ENCODE measurements at places on chromosomes 2 and 18. TPM values are rescaled to one million over a fixed set of nuclear protein-coding genes. Genes with fewer than 3 reads are reported as not detected.
A peak's percentile ranks its signal among the peaks of the same experiment; 100 is the strongest.

GRCh38 chr2:109020217-109020637, 31.2 kb upstream of the EDAR start:
- H3K27ac ChIP-seq = no peak overlapping the region
- H3K4me3 ChIP-seq = no peak overlapping the region
- H3K27me3 ChIP-seq = no peaks in the 10 kb centered on the region
- H3K36me3 ChIP-seq = no peaks in the 10 kb centered on the region

- H3K36me3 ChIP-seq = peaks cover 51% of the 10 kb centered on the region
- H3K27ac ChIP-seq = no peak overlapping the region
- no peak for DNase-seq
- no peak overlapping the region for H3K4me3 ChIP-seq
- H3K4me1 ChIP-seq = peaks cover 88% of the 10 kb centered on the region
Measured at GRCh38 chr2:74844752-74845151, 10.8 kb downstream of the HK2 start.

- DNase-seq = no peak
- no peaks in the 10 kb centered on the region for H3K4me1 ChIP-seq
- no peak overlapping the region for H3K27ac ChIP-seq
Measured at GRCh38 chr2:52686935-52687334, 1080.7 kb upstream of the CHAC2 start.

- H3K27me3 ChIP-seq = no peaks in the 10 kb centered on the region
- peak overlapping the region; percentile 80 for H3K27ac ChIP-seq
- H3K4me1 ChIP-seq = peaks cover 21% of the 10 kb centered on the region
- peak; percentile 59 for DNase-seq
- H3K4me3 ChIP-seq = peak overlapping the region; percentile 87
Measured at GRCh38 chr2:176001281-176001915, 669 bp downstream of the LNPK start.

- no peaks in the 10 kb centered on the region for H3K36me3 ChIP-seq
- no peak overlapping the region for H3K27ac ChIP-seq
- no peaks in the 10 kb centered on the region for H3K4me1 ChIP-seq
- no peak for DNase-seq
Measured at GRCh38 chr2:118667964-118668363, 179.5 kb downstream of the EN1 start.

GRCh38 chr2:105541189-105542050, 142.6 kb upstream of the FHL2 start:
- DNase-seq = no peak
- no peak overlapping the region for H3K4me3 ChIP-seq
- H3K36me3 ChIP-seq = no peaks in the 10 kb centered on the region
- H3K27me3 ChIP-seq = peaks cover 7% of the 10 kb centered on the region

GRCh38 chr18:13500227-13500865, 226.0 kb downstream of the FAM210A start:
- H3K27ac ChIP-seq = no peak overlapping the region
- H3K36me3 ChIP-seq = peaks cover 36% of the 10 kb centered on the region
- DNase-seq = no peak
- H3K4me3 ChIP-seq = no peak overlapping the region
- no peaks in the 10 kb centered on the region for H3K27me3 ChIP-seq
- peaks cover 37% of the 10 kb centered on the region for H3K4me1 ChIP-seq

- no peak overlapping the region for H3K27ac ChIP-seq
- no peaks in the 10 kb centered on the region for H3K36me3 ChIP-seq
- DNase-seq = no peak
- peaks cover under 1% of the 10 kb centered on the region for H3K4me1 ChIP-seq
Measured at GRCh38 chr2:222796413-222797103, 64.3 kb upstream of the ACSL3 start.

DNA sequence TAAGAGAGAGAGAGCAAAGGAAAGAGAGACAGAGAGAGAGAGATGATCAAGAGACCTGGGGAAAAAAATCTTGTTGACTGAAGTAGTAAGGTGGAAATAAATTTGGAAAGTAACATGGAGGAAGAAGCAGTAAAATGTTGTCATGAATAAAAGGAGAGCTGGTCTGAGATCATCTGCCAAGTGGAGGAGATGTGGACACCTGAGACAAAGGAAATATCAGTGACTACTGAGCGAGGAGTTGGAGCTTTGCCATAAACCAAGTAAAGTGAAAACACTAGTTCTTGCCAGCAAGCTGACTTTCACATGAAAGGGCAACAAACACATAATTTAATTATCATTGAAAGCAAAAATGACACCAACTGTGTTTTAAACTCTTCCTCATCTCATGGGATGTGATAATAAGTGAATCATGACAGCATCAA, 49.0 kb upstream of the DSG1 start:
- H3K27me3 ChIP-seq = no peaks in the 10 kb centered on the region
- H3K36me3 ChIP-seq = no peaks in the 10 kb centered on the region
- DNase-seq = no peak

DNA sequence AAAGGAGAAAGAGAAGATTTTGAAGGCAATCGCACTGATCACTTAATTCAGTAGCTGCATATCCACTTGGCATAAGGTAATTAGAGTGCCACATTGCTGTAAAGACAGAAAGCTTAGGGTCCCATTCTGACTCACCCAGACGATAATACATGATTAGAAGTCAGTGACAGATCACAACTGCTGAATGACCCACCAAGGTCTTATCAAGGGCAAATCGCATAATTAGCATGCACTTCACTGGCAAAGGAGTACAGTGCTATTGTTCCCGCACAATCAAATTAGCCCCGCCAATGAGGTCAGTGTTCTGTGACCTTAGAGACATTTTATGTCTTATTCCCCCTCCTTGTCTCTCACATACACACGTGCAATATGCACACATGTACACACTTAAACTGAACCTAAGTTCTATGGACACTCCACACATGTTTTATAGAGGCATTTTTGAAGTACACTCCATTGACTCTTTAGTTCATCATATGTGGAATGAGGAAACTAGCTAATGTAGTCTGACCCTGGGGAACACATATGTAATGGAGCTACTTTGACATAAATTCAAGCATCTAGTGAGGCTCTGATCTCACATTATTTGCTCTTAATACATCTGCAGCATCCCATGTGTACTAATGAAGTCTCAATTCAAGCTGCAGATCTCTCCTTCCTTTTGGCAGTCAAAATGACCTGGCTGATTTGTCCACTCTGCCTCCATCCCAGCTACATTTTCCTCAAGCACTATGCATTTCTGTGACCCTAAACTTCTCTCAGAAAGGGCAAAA, 673.8 kb upstream of the FANCL start:
- H3K27ac ChIP-seq = no peak overlapping the region
- no peaks in the 10 kb centered on the region for H3K27me3 ChIP-seq
- DNase-seq = no peak
- no peaks in the 10 kb centered on the region for H3K4me1 ChIP-seq

Gene SCTR
- total RNA-seq = not detected

- peaks cover 44% of the 10 kb centered on the region for H3K4me1 ChIP-seq
- H3K4me3 ChIP-seq = peak overlapping the region; percentile 63
- H3K27me3 ChIP-seq = no peaks in the 10 kb centered on the region
- peaks cover 3% of the 10 kb centered on the region for H3K36me3 ChIP-seq
Measured at GRCh38 chr2:64325477-64325851, 128.5 kb upstream of the LGALSL start.

DNA sequence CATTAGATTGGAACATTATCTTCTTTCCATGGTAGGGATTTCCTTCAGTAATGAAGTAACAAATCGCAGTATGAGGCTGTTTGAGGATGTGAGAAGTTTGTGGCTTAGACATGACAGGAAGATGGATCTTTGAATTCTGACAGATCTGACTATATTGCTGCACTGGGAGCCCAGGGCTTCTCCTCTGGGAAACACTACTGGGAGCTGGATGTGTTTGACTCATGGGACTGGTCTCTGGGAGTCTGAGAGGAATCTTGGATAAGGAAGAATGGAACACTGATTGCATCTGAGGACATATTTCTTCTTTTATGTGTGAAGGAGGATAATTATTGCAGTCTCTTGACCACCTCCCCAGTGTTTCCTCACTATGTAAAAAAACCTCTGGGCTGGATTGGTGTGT, 77.2 kb upstream of the ST6GAL2 start:
- no peak overlapping the region for H3K4me3 ChIP-seq
- DNase-seq = no peak
- peaks cover 7% of the 10 kb centered on the region for H3K27me3 ChIP-seq

- DNase-seq = no peak
- H3K27ac ChIP-seq = peak overlapping the region; percentile 13
- H3K4me3 ChIP-seq = no peak overlapping the region
- H3K4me1 ChIP-seq = peaks cover 8% of the 10 kb centered on the region
Measured at GRCh38 chr2:174450021-174450816, 36.6 kb downstream of the GPR155 start.

DNA sequence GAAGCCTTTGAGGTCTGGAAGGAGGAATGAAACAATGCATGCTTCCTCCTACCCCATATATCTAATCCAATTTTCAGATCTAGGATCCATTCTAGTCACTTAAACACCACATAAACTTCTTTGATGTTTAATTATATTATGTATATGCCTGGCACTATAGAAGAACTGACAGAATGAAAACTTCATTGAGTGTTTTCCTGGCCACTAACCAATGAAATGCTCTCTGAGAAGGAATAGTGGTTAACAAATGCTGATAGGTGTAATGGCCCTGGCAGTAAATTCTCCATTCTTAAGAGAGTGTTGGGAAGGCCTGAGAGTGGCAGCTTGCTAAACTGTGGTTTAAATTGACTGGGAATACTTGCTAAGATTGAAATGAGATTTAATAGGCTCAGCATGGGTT, 710.0 kb downstream of the LRRTM4 start:
- H3K4me1 ChIP-seq = no peaks in the 10 kb centered on the region
- DNase-seq = no peak
- H3K27me3 ChIP-seq = no peaks in the 10 kb centered on the region
- H3K36me3 ChIP-seq = no peaks in the 10 kb centered on the region
- H3K27ac ChIP-seq = no peak overlapping the region
- H3K4me3 ChIP-seq = no peak overlapping the region

GRCh38 chr18:63701952-63702351, 808 bp upstream of the SERPINB11 start:
- peaks cover 11% of the 10 kb centered on the region for H3K27me3 ChIP-seq
- H3K4me1 ChIP-seq = no peaks in the 10 kb centered on the region
- H3K4me3 ChIP-seq = no peak overlapping the region
- H3K36me3 ChIP-seq = no peaks in the 10 kb centered on the region

DNA sequence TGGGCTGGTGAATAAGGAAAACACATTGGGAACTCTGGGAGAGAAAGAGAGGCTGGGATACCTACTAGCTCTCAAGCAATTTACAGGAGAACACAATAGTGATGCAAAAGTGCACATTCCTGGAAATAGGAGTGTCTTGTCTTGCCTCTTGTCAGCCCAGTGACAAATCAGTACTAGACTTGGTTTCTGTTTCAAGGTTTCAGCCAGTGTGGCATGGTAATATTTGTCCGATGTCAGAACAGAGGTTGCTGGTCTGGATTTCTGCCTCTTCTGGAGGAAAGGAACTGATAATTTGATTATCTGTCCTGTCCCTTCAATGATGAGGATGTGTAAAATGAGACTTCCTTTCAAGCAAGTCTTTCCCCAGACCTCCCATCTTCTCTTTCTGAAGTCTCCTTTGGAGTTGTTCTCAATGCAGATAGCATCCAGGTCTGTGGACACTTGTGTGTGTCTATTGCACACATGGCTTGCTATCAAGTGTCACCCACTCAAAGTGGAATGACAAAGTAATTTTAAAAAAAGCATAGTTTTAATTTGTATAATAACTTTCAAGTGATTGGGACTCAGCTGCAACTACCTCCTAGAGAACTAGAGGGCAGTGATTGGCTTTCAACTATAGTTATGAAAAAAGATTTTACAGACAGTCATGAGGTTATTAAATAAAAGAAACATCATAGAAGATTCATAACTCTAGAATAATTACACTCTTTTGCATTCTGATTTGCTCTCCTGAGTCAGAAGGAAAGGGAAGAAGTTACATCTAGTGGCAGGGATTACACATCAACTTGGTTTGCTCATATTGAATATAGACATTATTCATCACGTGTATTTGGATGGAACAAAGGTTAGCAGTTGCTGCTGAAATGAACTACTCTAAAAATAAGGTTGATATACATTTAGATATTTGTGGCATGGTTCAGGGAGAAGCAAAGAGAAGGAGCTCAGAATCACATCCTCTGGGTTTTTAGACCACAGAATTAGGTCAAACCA, 4.5 kb downstream of the GPR39 start:
- no peak overlapping the region for H3K27ac ChIP-seq
- peaks cover 19% of the 10 kb centered on the region for H3K27me3 ChIP-seq
- no peaks in the 10 kb centered on the region for H3K4me1 ChIP-seq

Gene BOK
- 0.08 TPM for total RNA-seq

DNA sequence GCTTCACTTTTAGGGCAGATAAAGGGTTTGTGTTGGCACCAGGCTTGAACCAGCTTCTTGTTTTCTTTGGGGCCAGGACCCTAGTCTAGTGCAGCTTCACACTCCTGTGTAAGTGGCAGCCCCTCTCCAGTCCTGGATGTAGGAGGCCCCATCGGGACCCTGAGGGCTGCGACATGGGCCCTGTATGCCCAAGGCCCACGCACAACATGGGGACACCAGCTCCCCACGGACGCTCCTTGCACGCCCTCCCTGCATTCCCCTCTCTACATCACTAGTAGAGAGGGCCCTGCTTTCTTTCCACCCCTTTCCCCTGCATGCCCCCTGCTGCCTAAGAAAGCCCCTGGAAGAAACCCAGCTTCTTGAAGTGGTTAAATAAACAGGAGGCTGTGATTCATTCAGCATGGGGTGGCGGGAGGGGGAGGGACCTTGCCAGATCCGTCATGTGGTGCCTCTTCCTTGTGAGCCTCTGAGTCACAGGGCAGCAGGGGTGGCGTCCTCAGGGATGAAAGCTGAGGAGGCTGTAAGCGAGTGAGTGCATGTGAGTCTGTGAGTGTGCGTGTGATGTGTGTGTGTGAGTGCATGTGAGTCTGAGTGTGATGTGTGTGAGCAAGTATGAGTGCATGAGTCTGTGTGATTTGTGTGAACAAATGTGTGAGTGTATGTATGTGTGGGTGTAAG, 42.5 kb downstream of the COPS8 start:
- H3K4me1 ChIP-seq = no peaks in the 10 kb centered on the region
- no peak overlapping the region for H3K27ac ChIP-seq
- peak; percentile 51 for DNase-seq
- no peak overlapping the region for H3K4me3 ChIP-seq

DNA sequence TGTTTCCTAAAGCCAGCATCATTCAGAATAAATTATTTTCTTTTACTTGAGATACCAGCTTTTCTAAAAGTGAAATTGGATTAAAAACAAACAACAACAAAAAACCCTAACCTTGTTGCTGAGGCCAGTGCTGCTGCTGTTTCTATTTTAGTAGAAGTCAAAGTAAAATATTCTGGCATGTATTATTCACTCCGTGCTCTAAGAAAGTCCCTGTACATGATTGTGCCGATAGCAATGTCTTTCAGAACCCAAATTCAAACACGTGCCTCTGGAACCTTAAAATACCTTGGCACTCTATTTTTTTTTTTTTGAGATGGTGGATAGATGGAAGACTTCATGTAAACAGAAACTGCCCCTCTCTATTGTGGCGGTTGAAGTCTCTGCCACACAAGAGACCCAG, 43.7 kb downstream of the TANC1 start:
- H3K36me3 ChIP-seq = peaks cover 6% of the 10 kb centered on the region
- no peak overlapping the region for H3K27ac ChIP-seq
- no peak overlapping the region for H3K4me3 ChIP-seq
- DNase-seq = no peak

- H3K36me3 ChIP-seq = no peaks in the 10 kb centered on the region
- H3K27ac ChIP-seq = no peak overlapping the region
- H3K27me3 ChIP-seq = no peaks in the 10 kb centered on the region
- no peaks in the 10 kb centered on the region for H3K4me1 ChIP-seq
- no peak for DNase-seq
Measured at GRCh38 chr18:30684825-30685481, 357.6 kb downstream of the DSC3 start.

- no peaks in the 10 kb centered on the region for H3K36me3 ChIP-seq
- H3K4me1 ChIP-seq = peaks cover 21% of the 10 kb centered on the region
- H3K4me3 ChIP-seq = no peak overlapping the region
- no peak overlapping the region for H3K27ac ChIP-seq
- DNase-seq = no peak
- peaks cover 5% of the 10 kb centered on the region for H3K27me3 ChIP-seq
Measured at GRCh38 chr2:8534729-8535468, 147.0 kb upstream of the ID2 start.

Gene LGALSL
- 4.0 TPM for total RNA-seq

Measured in activated naive CD8-positive, alpha-beta T cell treated with anti-CD3 and anti-CD28 coated beads for 36 hours (primary cell).